ENCODE measurements at places on chromosomes 3 and 15.

GRCh38 chr3:141876891-141877621 is 613 bp downstream of the ATP1B3 start:
- DNase-seq, result peak; percentile 40

GRCh38 chr3:59426821-59427565 is 377.2 kb upstream of the CFAP20DC start:
- DNase-seq, result peak; percentile 93

DNA sequence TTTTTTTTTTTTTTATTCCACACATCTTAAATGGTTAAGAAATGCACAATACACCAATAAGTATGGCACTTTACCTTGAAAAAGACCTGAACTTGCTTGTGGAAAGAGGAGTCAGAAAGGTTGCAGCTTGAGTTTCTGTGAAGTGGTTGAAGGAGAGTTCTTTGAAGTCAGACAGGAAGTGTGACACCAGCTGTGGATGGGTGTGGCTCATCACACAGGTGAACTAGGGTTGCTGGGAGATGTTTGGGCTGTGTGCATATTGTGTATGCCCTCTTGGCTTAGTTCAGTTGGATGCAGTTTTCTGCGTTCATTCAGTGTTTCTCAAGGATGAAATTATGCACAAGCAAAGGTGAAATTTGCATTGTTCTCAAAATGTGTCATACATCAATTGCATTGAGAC is 6.3 kb downstream of the AEN start:
- DNase-seq, result no peak

DNA sequence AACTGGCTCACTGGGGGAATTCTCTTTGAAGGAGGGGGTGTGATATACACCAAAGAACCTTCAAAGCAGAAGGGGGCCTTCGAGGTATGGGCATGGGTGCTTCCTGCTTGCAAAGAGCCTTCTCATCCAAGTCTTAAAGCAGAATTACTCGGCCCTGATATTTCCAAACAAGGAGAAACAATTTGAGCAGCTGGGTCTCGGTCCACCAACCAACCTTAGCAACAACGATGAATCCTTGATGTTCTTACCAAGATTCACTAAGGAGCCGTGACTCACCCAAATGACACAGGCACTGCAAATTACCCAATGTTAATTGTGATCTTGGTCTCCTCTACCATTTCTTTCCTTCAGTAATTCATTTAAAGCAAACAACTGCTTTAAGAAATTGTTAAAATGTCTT is 7.7 kb downstream of the HOMER2 start:
- peak; percentile 58 for DNase-seq

GRCh38 chr3:133106169-133106568 is 68.0 kb downstream of the TMEM108 start:
- DNase-seq, result no peak

- no peak for DNase-seq
Measured at GRCh38 chr3:143286392-143287010, 166.9 kb downstream of the CHST2 start.

DNA sequence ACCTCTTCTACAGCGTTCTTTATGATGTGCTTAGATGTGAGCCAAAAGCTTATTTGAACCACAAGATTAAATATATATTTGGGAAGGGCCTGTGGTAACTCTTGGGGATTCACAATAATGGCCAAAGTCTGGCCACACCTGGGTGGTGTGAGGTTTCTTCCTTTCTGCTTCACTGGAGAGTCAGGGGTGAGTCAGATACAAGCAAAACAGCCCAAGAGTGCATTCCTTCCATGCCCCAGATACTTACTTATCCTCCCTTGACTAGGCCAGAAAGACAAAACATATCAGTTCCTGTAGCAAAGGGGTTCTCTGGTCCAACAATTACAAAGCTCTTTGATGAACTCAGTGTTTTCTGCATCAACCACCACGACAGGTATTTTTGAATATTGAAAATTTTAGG is 941 bp downstream of the ZBED2 start:
- peak; percentile 95 for DNase-seq

DNA sequence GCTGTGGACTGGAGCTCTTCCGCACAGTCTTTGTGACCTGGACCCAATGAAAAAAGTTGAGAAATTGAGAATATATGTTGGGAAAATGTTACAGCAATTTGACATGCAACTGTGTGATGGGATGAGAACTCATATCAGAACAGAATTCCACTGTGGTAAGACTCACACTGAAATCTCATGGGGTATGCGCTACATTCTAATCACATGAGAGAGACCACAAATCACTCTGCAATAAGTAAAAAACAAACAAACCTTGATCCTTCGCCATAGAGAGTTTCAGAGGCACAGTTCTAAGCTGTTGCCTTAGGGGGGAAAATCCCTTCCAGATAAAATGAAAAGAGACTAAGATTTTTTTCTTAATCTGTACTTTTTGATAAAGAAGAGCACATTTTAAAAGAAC is 37.3 kb downstream of the LMCD1 start:
- peak; percentile 86 for DNase-seq

DNA sequence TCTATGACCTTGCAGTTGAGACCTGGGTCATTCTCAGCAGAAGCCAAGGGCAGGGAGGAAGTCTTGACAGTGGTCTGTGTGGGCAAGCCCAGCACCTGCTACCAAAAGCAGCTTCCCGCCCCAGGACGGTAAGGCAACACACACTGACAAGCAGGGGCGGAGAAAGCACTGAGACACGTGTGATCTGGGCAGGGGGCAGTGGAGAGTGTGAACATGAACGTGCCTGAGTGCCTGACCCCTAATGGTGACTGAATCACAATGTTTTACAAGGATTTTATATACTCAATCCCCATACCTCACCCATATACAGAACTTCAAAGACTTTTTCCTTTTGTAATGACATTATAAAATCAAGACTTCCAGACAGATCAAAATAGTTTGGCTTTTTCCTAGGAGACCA is 35.2 kb downstream of the ANP32A start:
- DNase-seq, result no peak

GRCh38 chr3:112759681-112760080 is 87.0 kb downstream of the CD200R1L start:
- no peak for DNase-seq

DNA sequence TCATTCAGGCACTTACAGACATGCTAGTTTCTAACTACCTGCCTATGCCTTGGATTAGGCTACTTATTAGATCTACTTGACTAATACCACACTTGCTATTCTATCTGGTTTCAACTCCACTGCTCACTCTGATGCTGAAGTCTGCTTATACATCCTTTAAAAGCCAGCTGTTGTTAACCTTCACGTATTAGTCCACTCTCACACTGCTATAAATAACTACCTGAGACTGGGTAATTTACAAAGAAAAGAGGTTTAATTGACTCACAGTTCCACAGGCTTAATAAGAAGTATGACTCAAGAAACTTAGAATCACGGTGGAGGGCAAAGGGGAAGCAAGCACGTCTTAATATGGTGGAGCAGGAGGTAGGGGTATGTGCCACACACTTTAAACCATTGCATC is 47.7 kb upstream of the ANKRD28 start:
- no peak for DNase-seq

- DNase-seq, result no peak
Measured at GRCh38 chr15:92538115-92538514, 117.5 kb downstream of the FAM174B start.

DNA sequence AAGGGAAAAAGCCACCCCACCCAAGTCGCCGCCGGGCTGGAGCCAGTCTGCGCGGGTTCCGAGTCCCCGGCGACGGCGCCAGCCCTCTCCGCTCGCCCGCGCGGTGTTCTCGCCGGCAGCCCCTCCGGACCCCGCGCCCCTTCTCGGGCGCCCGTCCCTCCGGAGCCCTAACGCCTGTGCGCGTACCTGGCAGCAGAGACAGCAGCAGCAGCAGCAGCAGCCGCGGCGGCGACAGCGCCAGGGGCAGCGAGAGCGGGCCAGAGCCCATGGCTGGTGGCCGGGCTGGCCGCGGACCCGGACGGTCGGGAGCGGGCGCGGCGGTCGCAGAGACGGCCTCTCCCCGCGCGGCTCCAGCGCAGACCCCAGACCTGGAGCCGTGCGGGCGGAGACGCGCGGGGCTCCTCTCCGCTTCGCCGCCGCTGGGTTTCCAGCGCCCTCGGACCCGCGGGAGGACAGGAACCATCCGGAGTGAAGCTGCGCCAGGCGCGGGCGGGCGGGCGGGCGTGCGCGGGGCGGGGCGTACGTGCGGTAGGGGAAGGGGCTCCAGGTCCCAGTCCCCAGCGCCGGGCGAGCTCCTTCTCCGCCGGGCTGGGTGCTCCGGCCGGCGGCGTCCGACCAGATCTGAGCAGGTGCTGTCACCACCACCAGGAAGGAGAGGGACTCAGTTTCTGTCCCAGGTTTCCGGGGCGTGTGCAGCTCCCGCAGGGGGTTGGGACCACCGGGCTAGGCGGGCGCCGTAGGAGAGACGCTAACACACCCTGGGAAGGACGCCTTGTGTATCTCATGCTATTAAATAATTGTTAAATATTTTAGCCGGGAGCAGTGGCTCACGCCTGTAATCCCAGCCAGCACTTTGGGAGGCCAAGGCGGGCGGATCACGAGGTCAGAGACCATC is at the start of gene CHRNA3:
CHRNA3 (minus strand) TSS at position 470 of the 895 bp plus-strand sequence; CDS start at position 268, 202 bp downstream.
- no peak for DNase-seq

DNA sequence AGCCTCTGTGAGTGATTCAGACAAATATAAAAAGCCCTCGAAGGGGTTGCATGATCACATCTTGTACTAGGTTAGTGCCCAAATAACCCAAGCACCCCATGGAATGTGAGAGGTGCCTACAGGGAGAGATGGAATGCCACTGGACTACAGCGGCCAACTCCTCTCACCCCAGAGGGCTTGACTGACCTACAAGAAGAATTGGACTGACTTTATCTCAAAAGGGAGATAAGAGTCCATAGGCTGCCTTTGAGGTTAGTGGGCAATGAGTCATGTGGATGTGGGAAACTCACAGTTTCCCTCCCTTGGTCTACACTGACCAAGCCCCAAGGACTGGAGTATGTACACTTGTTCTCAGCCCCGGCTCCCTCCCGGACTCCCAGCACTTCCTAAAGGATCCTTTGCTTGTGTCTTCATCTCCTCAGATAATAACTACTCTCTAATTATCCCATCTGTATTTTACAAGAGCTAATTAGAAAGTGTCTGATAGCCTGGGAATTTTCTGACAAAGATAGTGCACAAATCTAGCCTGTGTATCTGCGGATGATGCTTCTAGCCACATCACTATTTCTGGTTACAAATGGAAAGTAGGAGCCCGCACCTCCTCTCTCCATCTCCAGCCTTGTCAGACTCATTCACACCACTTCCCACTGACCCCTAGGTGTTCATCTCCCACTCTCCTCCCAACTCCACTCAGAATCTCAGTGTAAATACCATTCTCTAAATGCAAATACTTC is 547.8 kb upstream of the TBL1XR1 start:
- peak; percentile 97 for DNase-seq

DNA sequence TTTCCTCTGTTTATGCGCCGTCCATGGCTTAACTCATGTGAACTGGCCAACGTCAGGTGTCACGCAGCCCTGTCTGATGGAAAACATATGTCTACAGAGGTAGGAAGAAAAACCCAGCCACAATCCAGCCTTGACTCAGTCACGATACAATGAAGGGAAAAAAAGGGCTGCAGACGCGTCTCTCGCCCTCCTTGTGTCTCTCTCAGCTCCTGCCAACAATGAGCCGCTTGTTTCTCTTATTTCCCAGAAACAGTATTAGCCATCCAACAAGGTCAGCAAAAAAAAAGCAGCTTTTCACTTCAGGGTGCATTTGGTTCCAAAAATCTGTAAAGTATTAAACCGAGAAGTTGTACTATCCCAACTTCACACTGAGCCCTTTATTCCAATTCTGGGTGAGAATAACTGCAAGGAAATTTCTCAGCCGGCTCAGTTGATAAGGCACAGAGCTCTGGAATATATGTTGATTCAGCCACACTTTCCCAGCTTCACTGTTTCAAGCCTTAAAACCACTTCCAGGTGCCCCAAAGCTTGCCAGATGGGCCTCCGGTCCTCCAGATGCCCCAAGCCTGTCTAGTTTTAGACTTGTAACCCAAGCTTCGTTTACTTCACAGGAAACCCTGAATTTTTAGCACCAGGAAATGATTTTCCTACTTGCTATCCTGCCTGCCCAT is 79.4 kb downstream of the TM4SF4 start:
- peak; percentile 97 for DNase-seq

GRCh38 chr3:50972029-50972428 is 297.3 kb downstream of the DOCK3 start:
- DNase-seq, result no peak

- DNase-seq, result no peak
Measured at GRCh38 chr3:8421267-8421666, 80.4 kb upstream of the LMCD1 start.

- DNase-seq, result no peak
Measured at GRCh38 chr3:196938124-196938523, 4.2 kb downstream of the NCBP2 start.

- no peak for DNase-seq
Measured at GRCh38 chr3:28301688-28302087, 46.8 kb upstream of the ZCWPW2 start.

- DNase-seq, result peak; percentile 87
Measured at GRCh38 chr3:112446343-112446742, 52.9 kb downstream of the BTLA start.

- DNase-seq, result no peak
Measured at GRCh38 chr3:7879572-7879971, 622.1 kb upstream of the LMCD1 start.

DNA sequence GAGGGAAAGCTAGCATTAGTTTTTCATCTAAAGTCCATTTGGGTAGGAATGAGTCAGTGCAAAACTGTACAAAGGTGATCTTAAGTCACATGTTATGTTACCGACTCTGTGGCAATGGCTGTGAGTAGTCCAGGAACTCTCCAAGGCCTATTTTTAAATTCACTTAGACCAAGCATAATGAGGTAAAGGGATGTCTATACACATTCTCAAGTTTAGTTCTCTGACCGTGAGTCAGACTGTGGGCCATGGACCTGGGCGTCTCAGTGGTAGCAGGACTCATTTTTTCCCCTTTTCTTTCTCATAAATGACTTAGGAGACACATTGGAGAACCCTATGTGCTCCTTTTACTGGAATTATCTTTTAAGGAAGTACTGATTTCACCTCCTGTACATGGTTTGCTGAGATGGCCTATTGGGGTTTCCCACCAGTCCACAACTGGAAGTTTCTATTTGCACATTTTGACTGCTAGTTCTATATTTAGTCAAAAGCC is 488.7 kb upstream of the TPRG1 start:
- DNase-seq, result peak; percentile 100

GRCh38 chr15:69592954-69593353 is 140.3 kb downstream of the RPLP1 start:
- DNase-seq, result no peak

DNA sequence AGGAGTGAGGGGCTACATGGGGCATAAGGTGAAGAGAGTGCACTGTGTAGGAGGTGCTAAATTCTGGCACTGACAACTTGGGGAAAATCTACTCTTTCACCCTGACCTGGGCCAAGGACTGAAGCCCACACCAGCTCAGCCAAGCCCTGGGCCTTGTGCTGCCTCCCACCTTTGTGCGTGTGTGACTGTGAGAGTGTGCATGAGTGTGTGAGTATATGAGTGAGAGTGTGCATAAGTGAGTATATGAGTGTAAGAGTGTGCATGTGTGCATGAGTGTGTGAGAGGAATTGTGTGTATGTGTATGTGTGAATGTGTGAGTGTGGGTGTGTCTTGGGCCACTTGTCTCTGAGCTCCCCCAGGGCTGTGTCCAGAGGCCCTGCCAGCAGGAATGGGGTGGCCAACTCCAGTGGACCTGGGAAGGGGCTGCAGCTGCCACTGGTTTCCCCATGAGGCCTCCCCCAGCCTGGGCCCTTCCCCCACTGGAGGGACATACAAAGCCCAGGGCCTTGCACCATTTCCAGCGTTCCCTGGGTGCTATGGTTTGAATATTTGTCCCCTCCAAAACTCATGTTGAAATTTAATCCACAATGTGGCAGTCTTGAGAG is 15.2 kb downstream of the C3orf22 start:
- DNase-seq, result no peak

Measured in astrocyte (in vitro differentiated cells and primary cell).